ENCODE measurements at places on chromosomes 2 and 18.
A peak's percentile ranks its signal among the peaks of the same experiment; 100 is the strongest.

DNA sequence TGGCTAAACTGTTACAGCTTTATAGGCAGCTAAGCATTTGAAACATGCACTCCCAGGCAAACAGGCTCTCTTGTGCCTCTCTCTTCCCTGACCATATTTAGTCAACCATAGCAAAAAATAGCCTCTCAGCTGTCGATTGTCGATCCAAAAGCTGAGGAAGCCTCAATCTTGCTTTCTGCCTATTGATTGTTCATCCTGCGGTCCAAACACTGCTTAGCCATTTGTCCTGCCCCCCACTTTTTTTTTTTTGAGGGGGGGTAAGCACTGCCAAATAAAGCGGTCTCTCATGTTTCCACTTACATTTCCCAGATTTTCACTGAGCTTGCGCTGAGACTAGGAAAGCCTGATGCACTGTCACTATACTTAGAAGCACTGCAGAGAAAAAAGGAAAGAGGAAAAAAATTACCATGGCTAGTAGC lies 90.8 kb downstream of the MIB1 start:
- no peak for DNase-seq

GRCh38 chr2:105418522-105418921 lies 19.7 kb upstream of the FHL2 start:
- DNase-seq = no peak

- DNase-seq = no peak
These were observed 45.3 kb downstream of the PIKFYVE start for GRCh38 chr2:208311321-208311720.

DNA sequence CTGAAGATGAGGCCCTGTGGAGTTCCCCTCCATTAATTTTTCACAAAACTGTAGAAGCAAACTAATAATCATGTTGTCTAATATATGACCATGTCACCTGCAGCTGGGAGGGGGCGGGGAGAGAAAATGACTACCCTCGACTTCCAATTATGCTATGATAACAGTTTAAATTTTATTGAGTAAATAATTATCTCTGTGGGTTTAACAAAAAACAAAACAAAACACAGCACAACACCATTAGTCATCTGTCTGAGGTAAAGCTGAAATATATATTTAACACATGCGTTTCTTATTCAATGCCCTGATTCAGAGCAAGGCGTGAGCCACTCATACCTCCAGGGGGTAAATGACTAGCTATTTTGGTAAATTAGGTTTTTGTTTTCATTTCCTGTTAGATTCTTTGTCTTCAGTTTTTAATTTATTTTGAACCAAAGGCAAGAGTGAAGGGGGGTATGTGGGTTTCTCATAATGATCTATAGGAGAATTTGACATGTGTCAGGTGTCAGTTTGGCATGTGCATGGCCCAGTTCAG lies 77.4 kb upstream of the ZCCHC2 start:
- DNase-seq = no peak

DNA sequence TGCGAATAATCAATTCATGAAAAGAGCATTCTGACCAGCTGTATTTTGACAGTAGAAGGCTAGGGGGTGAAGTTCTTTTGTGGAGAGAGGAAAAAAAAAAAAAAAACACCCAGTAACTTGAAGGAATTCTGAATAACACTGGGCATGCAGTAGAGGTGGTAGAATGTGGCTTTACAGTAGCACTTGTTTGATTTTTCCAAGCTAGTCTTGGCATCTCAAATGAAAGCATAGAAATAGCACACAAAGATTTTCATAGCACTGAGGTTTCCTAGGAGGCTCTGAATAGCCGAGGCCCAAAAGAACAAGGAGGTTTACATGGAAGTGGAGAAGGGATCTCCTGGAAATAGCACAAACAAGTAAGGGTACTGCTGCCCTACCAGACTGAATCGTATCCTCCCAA lies 470.2 kb upstream of the CDH20 start:
- DNase-seq = no peak

GRCh38 chr2:191797500-191797899 lies 49.4 kb downstream of the CAVIN2 start:
- no peak for DNase-seq

DNA sequence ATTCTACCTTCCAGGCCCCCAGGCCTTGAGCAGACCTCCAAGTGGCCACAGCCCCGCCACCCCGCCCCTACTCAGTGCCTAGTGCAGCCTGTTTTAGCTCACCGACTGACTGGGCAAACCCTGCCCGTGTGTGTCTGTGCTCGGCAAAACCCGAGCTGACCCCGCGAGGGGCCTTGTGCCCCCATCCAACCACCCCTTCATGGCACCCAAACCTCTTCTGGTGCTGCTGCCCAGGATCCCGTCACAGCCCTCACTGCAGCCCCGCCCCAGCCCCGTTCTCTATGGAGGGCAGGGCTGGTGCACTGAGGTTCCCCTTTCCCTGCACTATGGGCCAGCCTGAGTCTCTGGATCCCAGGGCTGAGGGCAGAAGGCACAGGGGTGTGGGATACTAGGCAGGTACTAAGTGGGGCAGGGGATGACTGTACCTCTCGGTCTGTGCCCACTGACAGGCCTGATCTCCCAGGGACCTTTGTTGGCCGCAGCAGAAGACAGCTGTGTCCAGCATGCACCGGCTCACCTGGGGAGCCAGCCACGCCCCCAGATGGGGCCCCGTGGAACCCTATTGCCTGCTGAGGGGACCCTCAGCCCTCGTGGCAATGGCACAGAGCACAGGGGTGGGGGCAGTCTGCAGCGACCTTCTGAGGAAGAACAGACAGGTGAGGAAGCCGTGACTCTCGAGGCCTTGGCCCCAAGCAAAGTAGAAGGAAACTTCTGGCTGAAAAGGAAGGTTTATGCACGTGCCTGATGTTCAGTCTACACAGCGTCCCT lies 69.9 kb upstream of the OTOS start:
- DNase-seq = no peak

GRCh38 chr2:138503087-138503442 lies 1.5 kb downstream of the SPOPL start:
- no peak for DNase-seq

DNA sequence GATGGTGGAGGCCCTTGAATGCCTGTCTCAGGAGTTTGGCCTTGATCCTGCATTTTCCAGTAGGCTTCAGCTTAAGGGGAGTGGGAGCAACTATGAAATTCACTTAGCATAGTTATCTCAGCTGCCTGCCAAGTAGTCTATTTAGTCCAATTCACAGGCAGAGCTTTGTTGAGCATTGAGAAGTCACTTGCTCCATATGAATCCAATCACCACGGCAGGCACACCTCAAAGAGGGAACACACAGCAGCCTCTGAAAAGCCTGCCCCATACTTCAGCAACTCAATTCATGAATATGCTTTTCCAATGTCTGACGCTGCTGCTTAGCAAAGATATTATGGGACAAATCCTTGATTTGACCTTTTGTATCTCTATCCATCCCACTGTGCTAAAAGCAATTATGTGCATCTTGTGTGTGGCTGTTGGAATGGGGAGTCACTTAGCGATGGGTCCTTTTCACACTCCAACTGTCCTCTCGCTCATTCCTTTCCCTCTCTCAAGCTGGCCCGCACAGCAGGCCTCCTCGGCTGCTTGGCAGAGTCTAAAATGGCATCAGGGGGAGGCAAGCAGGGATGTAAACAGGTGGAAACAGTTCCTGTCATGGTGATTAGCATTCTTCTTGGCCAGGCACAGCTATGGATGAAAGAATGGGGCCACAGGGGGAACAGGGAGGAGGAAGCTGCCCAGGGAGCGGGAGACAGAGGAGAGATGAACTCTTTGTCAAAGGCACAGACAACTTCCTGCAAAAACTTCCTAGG lies 56.0 kb upstream of the LRPPRC start:
- no peak for DNase-seq

DNA sequence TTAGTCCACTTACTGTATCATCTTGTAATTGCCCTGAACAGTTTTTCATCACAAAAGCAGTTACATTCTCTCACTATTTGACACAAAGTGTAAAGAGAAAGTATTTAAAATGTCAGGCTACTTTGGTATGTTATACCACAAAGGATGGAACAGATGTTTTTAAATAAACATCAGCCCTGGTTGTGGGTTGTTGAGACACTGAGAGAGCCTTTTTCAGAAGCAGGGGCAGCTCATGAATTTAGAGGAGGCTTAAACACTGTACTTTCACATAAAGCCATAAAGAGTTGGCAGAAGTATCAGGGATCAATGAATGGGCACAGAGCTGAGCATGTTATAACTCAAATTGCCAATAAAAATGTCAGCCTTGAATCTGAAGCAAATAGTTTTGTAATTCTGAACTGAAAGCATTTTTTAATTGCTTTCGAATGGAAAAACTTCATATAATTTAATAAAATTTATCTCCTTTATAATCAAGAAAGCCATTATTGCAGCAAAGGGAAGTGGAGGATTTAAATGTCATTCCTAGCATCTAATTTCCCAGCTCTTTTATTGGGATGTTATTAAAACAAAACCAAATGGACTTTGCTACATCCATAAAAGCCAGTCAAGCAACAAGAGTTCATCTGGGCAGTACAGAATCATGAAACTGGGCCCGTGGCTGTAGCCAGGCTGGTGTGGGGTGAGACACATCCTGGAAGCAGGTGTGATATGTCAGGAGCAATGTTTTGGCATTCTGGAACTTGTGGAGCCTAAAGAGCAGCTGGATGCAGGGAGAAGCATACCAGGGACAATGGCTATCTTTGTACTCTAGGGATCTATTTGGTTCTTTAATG lies 95.1 kb upstream of the NT5C1B start:
- no peak for DNase-seq

DNA sequence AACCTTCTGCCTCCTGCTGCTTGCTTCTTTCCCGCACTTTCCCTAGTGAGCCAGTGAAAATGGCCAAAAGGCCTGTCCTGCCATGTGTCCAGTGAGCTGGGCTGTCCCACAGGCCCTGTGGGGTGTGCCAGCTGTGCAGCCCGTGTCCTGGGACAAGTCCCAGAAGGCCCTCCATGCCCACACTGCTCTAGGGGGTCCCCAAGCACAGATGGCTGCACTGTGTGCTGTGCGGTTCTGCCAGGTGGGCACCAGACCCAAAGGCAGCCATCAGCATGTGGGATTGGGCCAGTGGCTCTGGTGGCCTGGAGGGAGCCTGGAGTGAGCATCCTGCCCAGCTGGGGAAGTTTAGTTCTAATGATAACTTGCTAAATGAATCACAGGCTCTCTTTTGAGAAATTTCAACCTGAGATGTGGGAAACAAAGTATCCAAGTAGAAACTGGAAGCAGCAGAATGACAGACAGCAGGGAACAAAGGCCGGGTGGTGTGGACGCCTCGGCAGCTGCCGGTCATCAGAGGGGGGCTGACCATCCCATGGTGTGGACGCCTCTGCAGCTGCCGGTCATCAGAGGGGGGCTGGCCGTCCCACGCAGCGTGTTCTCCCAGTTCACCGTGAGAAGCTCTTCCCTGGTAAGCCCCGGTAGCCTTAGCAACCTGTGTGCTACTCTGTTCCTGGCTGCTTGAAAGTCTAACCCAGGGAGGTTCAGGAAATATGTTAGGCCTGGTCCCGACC lies 9.9 kb upstream of the CNDP2 start:
- no peak for DNase-seq

DNA sequence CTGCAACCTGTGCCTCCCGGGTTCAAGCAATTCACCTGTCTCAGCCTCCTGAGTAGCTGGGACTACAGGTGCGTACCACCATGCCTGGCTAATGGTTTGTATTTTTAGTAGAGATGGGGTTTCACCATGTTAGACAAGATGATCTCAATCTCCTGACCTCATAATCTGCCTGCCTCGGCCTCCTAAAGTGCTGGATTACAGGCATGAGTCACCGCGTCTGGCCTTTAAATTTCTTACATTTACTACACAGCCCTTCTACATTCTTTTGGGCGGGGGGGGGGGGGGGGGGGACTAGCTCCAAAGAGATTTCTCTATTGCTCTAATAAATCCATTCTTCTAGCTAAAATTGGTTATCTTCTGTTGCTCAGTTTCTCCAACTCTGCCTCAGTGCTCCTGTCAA lies 964.9 kb upstream of the ACVR2A start:
- DNase-seq = no peak

GRCh38 chr2:241601841-241602240 lies 35.1 kb downstream of the THAP4 start:
- no peak for DNase-seq

GRCh38 chr2:223865124-223865523 lies 27.7 kb upstream of the AP1S3 start:
- DNase-seq = no peak

DNA sequence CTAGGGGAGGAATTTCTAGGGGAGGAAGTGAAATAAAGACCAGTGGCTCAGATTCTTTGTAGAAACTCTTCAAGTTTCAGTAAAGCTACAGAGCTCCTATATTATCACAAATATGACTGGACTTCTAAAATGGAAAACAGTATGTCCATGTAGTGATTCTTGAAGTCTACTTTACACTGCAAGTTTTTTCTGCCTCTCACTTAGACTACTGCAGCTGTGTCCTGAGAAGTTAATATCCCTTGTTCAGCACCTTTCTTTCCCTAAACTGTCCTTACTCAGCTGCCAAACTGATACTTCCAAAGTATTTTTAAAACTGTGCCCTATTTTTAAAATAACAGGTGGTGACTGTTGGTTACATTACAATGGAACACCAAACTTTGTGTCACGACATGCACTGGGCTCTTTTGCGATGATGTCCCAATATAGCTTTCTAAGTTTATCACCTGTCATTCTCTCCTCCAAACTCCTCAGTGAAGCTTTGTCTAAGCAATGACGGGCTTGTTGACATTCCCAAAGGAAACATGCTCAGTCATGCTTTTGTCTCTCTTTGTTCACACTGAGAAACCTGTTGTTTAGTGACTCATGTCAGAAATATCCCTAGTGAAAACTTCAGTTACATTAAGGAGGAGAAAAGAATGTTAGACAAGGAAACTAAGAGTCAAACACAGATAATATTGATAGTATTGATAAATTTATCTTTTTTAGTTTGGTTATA lies 341.1 kb downstream of the ARL6IP6 start:
- DNase-seq = no peak

DNA sequence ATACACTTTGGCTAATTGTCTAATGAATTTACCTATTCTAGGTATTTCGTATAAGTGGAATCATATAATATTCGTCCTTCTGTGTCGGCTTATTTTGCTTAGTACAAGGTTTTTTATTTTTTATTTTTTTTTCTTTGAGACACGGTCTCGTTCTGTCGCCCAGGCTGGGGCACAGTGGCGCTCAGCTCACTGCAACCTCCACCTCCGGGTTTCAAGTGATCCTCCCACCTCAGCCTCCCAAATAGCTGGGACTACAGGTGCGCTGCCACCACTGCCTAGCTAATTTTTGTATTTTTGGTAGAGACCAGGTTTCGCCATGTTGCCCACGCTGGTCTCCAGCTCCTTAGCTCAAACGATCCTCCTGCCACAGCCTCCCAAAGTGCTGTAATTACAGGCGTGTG lies 38.2 kb downstream of the PCBP1 start:
- DNase-seq = no peak

- DNase-seq = no peak
These were observed 1140.4 kb downstream of the LRP1B start for GRCh38 chr2:140990416-140990815.

DNA sequence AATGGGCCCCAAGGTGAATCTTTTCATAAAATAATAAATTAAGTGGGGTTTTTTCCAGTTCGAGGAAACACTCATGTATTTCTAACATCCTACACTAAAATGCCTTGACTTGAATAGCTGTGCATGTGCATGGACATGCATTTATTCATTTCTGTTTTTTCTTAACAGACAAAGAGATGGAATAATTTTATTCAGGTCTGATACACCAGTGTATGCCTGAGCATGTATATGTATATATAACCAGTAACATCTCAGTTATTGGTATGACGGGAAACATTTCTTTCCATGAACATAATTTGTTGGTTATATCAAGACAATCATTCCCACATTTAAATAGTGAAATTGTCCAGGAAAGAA lies 468.7 kb upstream of the TNP1 start:
- peak; percentile 20 for DNase-seq
